ENCODE measurements at places on chromosomes 16 and 17. TPM values are rescaled to one million over a fixed set of nuclear protein-coding genes. Genes with fewer than 3 reads are reported as not detected.

Gene NXN
- 8.9 TPM for total RNA-seq

Gene EXOSC6
- total RNA-seq: 8.9 TPM

Gene NT5C
- total RNA-seq: 13.6 TPM

Gene PIMREG
- total RNA-seq: not detected

Gene CDRT4
- total RNA-seq: 2.9 TPM

Gene USP43
- total RNA-seq: 2.1 TPM

Gene TBC1D3B
- not detected for total RNA-seq

Gene MEFV
- total RNA-seq: 0.86 TPM

Gene MRPL28
- 33.8 TPM for total RNA-seq

Gene KRT13
- total RNA-seq: not detected

Gene CACNG4
- total RNA-seq: not detected

Gene TOX3
- 0.92 TPM for total RNA-seq

Gene ABCC6
- total RNA-seq: 111 TPM

Gene RUNDC3A
- 0.12 TPM for total RNA-seq

Gene CETP
- 5.4 TPM for total RNA-seq

Gene LCMT1
- 7.3 TPM for total RNA-seq

Gene LGALS9C
- total RNA-seq: 0.16 TPM

Gene CCL7
- not detected for total RNA-seq

Gene DNAI2
- total RNA-seq: not detected

Gene GCGR
- total RNA-seq: 128 TPM

Gene TNFRSF13B
- not detected for total RNA-seq

Measured in right lobe of liver (tissue), 6 donors.